ENCODE measurements at places on chromosomes 1 and 21.

DNA sequence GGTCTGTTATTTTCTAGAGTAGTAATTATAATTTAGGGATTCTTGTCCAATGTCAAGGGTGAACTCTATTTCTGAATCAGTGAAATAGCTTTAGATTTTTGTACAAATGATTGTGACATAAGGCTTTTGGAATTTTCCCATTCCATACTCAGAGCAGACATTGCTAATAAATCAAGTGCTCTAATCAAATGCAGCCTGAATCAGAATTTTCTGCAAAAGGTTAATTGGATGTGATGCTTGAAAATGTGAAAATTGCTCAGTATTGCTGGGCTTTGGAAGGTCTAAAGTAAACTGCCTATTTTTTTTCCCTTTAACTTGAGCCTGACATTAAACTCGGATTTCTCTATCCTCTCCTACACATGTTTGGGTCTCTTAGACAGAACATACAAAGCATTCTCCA, 23.2 kb downstream of the SGIP1 start:
- DNase-seq, result no peak

DNA sequence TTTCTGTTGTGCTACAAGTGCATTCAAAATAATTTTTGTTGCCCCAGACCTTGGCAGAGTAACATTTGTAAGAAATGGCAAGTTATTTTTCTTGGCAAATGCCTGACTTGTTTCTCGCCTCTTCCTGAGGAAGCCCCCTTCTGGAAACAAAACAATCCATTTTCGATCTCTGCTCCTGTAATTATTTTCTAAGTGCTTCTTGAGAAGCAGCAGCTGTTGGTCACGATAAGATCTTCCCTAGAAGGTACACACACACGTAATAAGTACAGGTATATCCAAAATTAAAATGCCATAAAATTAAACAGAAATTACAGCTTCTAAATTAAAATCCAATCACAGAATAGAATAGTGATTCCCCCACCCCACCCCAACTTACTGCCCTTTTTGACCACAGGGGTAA, 47.3 kb downstream of the LPGAT1 start:
- no peak for DNase-seq

DNA sequence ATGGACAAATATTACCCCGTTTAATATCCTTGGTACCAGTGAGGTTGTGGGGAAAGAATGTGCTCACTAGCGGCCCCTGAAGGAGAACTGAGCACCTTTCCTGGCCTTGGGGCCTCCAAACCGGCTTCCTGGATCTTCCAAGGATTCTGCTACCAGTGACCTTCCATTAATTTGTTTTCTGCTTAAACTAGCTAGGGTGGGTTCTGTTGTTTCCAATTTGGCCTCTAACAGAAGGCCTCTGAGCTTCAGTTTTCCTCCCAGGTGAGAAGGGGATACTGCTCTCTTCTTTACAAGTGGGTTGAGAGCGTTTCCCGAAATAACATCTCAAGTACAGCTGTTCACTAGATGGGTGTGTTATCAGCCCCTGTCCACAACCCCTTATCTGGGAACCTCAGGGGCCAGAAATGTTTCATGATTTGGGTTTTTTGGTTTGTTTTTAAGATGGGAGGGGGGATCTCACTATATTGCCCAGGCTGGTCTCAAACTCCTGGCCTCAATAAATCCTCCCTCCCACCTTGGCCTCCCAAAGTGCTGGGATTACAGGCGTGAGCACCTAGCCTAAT, 16.9 kb upstream of the IFNGR2 start:
- DNase-seq, result no peak

- no peak for DNase-seq
Measured at GRCh38 chr1:158043232-158043631, 49.8 kb downstream of the KIRREL1 start.

DNA sequence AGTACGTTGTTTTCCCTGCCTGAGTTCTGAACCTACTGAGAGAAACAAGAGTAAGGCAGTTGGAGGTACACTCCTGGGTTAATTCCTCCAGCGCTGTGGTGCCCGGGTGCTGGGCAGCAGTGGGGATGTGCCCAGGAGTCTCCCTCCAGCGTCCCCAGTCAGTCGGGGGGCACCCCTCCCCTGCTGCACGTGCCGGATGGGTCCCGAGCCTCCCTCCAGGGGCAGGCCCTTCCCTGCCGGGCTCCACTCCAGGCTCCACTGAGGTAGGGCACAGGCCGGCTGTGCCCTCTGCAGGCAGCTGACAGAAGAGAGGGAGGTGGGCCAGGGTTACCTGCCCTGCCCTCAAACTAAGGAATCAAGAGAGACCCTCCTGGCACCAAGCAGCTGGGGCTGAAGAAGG, 238.1 kb upstream of the VAMP3 start:
- no peak for DNase-seq
